ENCODE measurements at places on chromosomes 1 and 21. TPM values are rescaled to one million over a fixed set of nuclear protein-coding genes. Genes with fewer than 3 reads are reported as not detected.

Gene OR10Z1
- not detected for polyA plus RNA-seq

Gene CDC73
- 14.4 TPM for polyA plus RNA-seq

Gene ZNHIT6
- polyA plus RNA-seq = 14.1 TPM

Gene PKP1
- polyA plus RNA-seq = 20.0 TPM

Gene ANKRD35
- polyA plus RNA-seq = 2.7 TPM

DNA sequence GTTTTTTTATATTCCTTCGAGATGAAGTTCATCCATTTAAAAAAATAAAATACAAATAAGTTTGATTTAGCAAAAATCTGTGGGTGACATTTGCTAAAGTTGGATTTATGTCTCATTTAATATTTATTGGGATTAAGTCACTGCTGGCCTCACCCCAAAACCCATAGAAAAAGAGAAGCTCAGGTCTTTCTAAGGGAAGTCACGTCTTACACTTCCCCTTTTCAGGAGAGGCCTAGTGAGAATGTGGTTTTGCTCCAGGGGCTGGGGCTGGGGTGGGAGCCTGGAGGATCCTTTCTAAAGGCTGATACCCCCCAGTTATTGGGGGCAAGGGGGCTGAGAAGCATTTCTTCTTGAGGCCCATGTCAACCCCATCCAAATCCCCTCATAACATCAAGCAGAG, 300.3 kb downstream of the DSCAM start:
- no peak for DNase-seq

DNA sequence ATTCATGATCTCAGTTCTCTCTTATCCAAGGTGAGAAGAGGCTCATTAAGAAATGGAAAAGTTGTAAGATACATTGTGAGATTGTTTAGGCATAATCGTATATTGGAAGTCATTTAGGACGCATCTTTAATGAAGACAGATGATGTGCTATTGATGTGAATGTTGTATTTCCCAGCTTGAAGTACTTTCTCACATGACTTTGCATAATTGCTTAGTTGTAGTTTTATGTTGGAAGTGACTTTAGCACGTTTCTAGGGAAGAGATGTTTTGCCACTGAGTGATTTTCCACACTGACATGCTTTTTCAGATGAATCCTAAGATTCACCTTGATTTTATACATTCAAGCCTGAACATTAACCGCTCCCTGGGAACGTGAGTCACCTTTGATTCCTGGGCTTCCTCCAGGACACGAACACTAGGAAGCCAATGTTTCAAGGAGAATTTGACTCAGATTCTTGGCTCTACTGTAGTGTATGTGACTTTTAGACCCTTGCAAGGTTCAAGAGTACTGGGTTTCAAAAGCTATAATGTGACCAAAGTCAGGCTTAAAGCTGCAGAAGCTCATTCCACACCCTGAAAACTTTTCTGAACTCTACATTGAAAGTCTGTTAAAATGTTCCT, 27.9 kb downstream of the ANGEL2 start:
- no peak for DNase-seq

DNA sequence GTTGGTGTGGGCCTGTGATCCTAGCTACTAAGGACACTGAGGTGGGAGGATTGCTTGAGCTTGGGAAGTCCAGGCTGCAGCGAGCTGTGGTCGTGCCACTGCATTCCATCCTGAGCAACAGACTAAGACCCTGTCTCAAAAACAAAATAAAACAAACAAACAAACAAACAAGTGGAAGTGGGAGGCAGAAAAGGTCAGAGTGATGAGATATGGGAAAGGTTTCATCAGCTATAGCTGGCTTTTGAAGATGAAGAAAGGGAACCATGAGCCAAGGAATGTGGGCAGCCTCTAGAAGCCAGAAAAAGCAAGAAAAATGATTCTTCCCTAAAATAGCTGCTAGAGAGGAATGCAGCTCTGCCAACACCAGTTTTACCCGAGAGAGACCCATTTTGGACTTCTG, 10.6 kb upstream of the NUCKS1 start:
- DNase-seq = no peak

DNA sequence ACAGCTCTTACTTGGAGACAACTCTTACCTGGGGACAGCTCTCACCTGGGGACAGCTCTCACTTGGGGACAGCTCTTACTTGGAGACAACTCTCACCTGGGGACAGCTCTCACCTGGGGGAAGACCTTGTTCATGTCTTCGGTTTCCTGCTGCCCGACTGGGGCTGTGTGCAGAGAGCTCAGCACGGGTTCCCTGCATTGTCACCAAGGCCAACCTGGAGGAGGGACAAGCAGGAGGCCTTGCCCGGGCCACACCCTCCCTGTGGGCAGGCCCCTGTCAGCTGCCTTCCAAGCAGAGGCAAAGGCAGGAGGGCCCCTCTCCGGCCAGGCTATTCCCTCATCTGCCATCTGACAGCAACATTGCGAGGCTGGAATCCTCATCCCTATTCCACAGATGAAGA, at the start of gene LDLRAD1:
TSS of gene LDLRAD1 (minus strand) at position 208 of the 400 bp plus-strand sequence. CDS start at position 134, 74 bp downstream.
- DNase-seq = no peak

DNA sequence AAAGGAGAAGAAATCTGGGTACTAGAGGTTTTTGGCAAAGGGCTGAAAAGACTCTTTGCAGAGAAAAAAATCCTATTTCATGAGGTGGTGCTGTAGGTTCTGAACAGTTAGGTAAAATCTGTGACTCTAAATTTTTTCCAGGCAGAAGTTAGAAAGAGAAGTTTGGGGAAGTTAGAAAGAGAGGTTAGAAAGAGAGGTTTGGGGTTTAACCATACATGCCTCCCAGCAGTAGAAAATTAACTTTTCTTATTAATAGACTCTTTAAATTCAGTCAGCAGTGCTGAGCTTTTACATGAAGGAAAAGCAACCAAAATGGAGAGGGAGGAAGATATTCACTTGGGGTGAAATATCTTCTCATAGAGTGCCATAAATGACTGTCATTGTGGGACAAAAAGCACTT, 12.2 kb downstream of the AMY1C start:
- no peak for DNase-seq

- no peak for DNase-seq
Observed at GRCh38 chr1:206102292-206102936, 14.8 kb downstream of the AVPR1B start.

DNA sequence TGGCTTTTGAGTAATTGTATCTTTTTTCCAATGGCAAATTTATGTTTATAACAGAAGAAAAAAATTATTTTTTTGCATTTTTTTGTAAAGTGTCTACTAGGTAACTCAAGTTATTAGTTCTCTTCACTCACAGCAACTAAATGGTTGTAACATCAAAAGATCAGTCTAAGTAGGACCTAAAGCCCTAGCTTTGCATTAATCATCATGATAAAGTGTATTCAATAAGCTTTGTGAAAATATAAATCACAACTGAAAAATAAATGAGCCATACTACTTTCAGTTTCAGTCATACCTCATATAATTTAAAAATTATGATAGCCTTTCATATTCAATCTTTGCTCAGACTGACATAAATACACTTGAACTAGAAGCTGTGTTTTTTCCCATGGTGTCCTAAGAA, 6.9 kb downstream of the TAF5L start:
- no peak for DNase-seq

DNA sequence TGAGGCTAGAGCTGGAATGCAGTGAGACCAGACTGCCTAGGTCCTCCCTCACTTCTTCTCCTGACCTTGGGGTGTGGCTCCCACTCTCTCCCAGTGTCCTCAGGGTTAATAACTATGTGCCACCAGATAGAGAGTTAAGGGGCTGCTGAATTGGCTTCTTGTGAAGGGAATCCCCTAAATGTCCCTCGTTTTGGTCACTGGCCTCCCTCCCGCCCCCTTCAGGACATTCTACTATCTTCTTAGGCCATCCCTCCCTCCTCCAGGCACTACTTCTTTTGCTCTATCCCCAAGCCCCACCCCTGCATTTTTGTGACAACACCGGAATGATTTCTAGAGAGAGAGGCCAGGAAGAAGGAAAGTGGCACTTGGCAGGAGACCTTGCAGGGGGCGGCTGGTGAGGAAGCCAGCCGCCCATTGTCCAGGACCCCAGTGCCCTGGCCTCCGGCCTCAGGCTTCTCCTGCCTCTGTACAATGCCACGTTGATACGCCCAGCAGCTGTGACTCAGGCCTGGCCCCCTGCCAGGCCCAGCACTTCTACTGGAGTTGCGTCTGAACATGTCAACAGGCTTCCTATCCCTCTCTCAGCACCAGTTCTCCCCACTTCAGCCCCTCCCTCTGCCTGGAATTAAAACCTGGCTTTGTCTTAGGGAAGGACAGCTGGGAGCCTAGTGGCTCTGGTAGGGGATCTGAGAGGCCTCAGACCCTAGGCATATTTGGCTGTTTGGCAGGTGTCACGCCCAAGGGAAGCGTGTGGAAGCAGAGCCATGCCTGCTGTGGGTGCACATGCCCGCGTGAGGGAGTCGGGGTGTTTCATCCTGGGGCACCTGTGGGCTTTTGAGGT, 9.1 kb downstream of the LMNA start:
- no peak for DNase-seq

DNA sequence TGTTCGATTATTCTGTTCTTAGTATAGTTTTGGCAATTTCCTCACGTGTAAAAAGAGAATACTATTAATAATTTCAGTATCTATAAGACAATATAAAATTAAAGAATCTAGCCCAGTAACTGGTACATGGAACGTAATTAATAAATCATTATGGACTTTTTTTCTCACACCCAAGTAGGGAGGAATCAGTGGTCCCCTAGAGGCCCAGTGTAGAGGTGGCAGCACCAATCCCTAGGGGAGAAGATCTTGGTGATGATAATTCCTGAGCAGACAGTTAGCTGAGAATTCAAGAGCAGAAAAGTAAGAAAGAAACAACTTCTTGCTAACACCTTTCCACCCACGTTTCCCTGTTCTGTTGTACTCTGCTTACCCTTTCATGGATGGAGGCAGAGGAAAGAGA, 19.7 kb upstream of the SELE start:
- DNase-seq = no peak

DNA sequence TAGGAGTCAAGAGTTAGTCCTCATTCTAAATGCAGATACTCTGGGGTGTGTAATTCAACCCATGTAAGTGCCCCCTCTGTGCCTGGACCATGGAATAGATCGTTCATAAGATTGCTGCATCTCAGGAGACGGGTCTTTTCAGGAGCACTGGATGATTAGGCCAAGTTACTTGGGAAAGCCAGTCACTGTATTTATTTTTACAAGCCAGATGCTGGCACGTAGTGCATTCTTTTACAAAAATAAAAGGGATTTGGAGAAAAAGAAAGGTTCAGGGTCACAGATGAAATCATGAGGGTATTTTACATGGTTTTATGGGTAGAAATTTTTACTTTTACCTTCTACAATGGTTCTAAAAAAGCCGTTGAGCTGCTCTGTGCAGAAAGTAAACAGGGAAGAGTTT, 102.6 kb upstream of the UBE2U start:
- no peak for DNase-seq
